ENCODE measurements at places on chromosomes 12 and 14.

DNA sequence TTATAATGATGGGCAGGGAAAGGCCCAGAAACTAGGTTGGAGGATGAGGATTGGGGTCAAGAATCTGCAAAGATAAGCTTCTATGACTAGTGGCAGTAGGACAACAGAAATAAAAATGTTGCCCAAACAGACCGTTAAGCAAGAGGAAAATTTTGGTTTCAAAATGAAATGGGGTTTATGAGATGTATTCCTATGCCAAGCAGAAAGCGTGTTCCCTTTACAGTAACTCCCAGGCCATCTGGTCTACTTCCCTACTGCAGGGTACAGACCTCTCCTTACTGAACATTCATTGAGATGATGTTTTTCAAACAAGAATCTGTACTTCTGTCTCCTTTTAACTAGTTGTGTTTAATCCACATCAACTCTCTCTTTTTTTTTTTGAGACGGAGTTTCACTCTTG, 20.4 kb upstream of the TMEM229B start:
- no peak for DNase-seq

GRCh38 chr12:1859643-1860042, 39.3 kb downstream of the LRTM2 start:
- no peak for DNase-seq

DNA sequence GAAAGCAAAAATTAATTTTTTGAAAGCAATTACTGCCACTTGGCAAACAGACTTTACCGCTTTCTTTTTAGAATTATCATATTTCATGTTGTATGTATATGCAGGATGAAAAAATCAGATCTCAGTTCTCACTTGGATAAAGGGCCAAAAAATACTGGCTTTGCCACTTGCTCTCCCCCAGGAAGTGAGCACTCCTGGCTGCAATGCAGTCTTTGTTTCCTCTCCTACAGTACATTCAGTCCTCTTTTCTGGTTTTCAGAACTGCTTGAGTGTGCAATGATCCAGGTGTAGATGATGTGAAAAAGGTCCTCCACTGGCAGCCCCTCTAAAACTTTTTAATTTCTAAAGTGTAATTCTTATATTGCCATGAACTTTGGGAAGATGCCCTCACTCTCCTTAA, 183.4 kb downstream of the SLC25A21 start:
- DNase-seq: no peak

DNA sequence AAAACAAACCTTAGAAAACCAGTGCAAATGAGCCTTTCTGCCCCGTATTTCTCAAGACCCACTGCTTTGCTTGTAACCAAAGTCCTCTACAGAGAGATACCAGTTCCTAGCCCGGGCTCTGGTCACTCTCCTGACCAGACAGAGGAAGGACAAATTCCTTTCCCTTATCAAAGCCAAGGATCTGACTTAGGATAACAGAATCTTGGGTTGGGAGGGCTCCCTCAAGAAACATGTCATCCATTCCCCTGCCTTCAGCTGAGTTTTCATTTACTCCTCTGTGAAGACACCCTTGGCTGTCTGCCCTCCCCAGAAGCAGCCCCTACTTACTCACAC, 116.0 kb upstream of the PARP11 start:
- DNase-seq: no peak

DNA sequence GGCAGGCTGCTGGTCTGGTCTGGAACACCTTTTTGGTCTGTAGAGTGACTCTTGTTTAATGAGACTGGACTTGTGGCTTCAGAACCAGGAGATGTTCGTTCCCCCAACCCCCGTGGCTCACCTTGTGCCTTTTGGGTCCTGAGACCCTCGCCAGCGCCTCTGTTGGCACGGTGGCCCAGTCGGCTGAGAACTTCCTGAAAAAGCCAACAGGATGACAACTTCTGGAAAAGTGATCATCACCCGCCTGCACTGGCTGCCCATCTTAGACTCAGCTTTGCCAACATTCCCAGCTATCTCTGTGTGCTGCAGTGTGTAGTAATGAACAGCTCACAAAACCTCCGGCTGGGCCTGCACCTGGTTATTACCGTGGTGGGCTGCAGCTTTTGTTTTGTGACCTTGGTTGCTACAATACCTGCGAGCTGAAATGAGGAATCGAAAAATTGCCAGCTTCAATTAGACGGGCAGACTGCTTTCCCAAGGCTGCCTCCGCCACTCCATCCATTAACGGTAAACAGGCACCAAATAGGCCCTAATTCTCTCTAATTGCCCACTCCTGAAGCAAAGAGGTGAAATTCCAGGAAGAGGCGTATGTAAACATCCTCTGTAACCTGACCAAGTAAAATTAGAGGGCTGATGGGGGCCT, 16.0 kb downstream of the MEG3 start:
- peak; percentile 84 for DNase-seq

GRCh38 chr14:68253878-68254528, 434.4 kb downstream of the RAD51B start:
- DNase-seq: no peak

GRCh38 chr12:107134558-107134957, 41.2 kb upstream of the CRY1 start:
- DNase-seq: no peak

Data from COR-L47 (cell line).